PC-9 (cell line): ENCODE measurements at places on chromosomes 3 and 15. TPM values are rescaled to one million over a fixed set of nuclear protein-coding genes. Genes with fewer than 3 reads are reported as not detected.

DNA sequence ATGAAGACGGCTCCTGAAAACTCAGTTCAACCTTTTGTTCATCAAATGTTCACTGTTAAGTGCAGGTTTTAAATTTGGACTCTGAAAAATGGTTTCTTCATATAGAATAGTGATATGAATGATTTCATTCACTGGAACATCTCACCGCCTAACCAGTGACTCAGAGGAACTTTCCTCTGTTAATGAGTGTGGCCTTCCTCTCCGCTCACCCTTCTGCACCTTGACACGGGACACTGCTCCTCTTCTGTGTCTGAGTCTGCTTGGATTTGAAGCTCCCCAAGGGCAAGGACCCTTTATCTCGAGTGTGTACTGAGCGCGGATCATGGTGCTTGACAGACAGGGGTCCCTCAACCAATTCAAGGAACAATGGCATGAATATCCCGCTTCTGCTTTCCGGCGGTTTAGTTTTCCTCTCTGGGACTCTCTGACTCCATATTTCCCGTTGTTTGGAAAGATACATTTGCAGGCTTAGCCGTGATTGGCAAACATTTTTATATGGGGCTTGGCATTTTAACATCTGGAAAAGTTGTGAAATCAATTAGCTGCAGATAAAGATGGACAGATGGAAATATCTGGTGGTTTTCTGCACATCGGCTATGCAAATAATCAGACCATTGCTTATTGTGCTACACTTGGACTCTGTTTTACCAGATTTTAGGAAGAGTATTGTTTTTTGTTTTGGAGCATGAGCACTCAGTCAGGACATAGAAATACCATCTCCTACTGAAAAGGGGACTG is 20.9 kb downstream of the KBTBD8 start:
- H3K27me3 ChIP-seq, result no peaks in the 10 kb centered on the region
- no peaks in the 10 kb centered on the region; the same call in 1 of the 2 replicates for H3K4me1 ChIP-seq
- H3K27ac ChIP-seq, result no peak overlapping the region
- DNase-seq, result no peak
- no peaks in the 10 kb centered on the region for H3K36me3 ChIP-seq

GRCh38 chr3:31522152-31522551 is 10.6 kb upstream of the STT3B start:
- H3K27me3 ChIP-seq, result no peaks in the 10 kb centered on the region
- H3K4me3 ChIP-seq, result no peak overlapping the region
- H3K4me1 ChIP-seq, result no peaks in the 10 kb centered on the region
- no peak overlapping the region for H3K27ac ChIP-seq

DNA sequence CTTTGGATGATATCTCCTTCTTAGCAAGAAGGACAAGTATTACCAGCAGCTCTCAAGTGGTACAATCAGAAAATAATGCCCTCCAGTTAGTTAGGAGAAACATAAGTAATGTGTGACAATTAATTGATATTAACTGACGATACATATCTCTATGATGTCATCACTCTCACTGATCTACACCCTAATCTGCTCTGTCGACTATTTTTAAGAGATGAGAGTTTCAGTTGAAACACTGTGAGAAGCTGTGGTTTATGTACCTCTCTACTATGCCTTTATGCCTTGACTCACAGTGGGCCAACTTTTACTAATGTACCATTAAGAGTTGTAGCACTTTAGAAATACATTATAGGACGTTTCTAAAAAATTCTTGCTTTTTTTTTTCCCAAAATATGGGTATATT is 8.6 kb downstream of the CEP152 start:
- no peak for DNase-seq
- no peak overlapping the region for H3K4me3 ChIP-seq
- no peaks in the 10 kb centered on the region for H3K4me1 ChIP-seq
- no peak overlapping the region for H3K27ac ChIP-seq
- 0 out of 2 replicates have a peak, but pooled peaks cover 3% of the 10 kb centered on the region for H3K36me3 ChIP-seq

The EEF1AKMT4 gene
- 11.7 and 12.1 TPM in 2 replicates for total RNA-seq

The THAP10 gene
- 4.2 and 5.5 TPM in 2 replicates for total RNA-seq

DNA sequence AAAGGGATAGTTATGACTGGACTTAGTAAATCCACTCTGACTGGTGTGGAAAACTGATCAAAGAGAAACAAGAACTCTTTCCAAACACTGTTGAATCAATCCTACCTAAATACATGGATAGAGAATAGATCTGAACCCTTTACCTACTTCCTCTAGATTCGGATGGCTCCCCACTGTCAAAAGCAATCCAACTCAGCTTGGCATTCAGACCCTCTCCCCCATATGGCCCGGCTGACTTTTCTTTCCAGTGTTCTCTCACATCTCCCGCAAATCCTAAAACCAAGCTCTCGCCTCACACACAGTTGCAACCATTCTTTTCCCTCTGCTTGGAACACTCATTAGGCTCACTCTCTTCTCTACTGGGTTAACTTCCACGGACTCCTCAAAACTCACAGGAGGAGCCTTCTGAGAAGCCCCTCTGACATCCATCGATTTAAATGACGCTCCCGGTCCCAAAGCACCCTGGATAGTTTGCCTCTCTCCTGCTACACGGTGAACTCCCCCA is 639 bp downstream of the SPICE1 start:
- DNase-seq, result no peak
- H3K36me3 ChIP-seq, result no peaks in the 10 kb centered on the region
- H3K27ac ChIP-seq, result peak overlapping the region; percentile 64
- no peaks in the 10 kb centered on the region for H3K27me3 ChIP-seq
- H3K4me1 ChIP-seq, result peaks cover 17% of the 10 kb centered on the region; the same call in 1 of the 2 replicates
- peak overlapping the region; percentile 87 for H3K4me3 ChIP-seq

The ST3GAL6 gene
- total RNA-seq, result 5.4 and 6.6 TPM in 2 replicates

GRCh38 chr3:3307491-3307890 is 128.0 kb upstream of the CRBN start:
- H3K27ac ChIP-seq, result no peak overlapping the region
- H3K4me3 ChIP-seq, result no peak overlapping the region
- H3K36me3 ChIP-seq, result no peaks in the 10 kb centered on the region

- H3K36me3 ChIP-seq, result no peaks in the 10 kb centered on the region
- no peaks in the 10 kb centered on the region for H3K4me1 ChIP-seq
- no peak overlapping the region for H3K27ac ChIP-seq
- no peaks in the 10 kb centered on the region for H3K27me3 ChIP-seq
- no peak overlapping the region for H3K4me3 ChIP-seq
These were observed 46.4 kb downstream of the SH3BP5 start for GRCh38 chr3:15286022-15286421.

DNA sequence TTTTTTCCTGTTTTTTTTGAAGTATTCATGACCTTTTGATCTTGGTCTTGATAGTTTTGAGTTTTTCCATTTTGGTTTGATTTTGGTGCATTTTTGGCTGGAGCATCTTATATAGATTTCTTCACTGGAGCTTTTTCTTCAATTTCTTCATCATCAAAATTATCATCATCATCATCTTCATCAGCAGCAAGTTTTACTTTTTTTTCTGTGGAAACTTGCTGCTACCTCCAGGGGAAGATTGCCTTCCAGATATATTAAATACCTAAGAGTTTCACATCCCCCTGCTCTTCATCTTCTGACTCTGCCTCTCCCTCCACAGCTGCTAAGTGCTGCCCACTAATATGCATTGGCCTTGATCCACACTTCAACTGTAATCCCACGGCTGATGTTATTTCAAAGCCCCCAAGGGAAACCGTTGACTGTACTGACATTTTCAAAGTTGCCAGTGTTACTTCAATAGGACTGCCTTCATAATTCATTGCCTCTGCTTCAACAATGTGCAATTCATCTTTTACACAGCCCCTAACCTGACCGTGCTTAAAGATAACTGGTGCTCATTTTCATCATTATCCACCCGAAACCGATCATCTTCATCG is 151.7 kb downstream of the NR1D2 start:
- DNase-seq, result no peak
- no peaks in the 10 kb centered on the region for H3K27me3 ChIP-seq
- H3K4me3 ChIP-seq, result no peak overlapping the region
- H3K4me1 ChIP-seq, result no peaks in the 10 kb centered on the region

GRCh38 chr15:45884289-45884688 is 249.5 kb downstream of the SQOR start:
- H3K4me1 ChIP-seq, result no peaks in the 10 kb centered on the region
- no peak overlapping the region for H3K27ac ChIP-seq
- no peak overlapping the region for H3K4me3 ChIP-seq
- DNase-seq, result no peak

The FBXW12 gene
- total RNA-seq, result not detected in 2 replicates

The ALDH1A3 gene
- total RNA-seq, result 462 and 469 TPM in 2 replicates

GRCh38 chr15:60591496-60592370 is 112.8 kb upstream of the ICE2 start:
- H3K27ac ChIP-seq, result no peak overlapping the region
- H3K36me3 ChIP-seq, result no peaks in the 10 kb centered on the region
- peaks cover 4% of the 10 kb centered on the region; the same call in 1 of the 2 replicates for H3K4me1 ChIP-seq
- H3K4me3 ChIP-seq, result peak overlapping the region; percentile 68

DNA sequence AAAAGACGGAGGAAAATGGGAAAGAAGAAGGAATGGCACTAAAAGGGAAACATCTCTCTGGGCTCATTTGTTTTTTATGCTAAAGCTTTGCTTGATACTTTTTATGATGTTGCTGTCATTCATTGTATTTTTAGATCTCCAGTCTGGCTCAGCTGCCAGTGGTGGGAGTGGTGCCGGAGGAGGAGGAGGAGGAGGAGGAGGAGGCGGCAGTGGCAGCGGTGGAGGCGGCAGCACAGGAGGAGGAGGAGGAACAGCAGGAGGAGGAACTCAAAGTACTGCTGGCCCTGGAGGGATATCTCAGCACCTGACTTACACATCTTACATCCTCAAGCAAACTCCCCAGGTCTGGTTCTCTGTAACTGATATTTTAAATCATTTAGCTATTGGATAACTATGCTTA is 49.6 kb downstream of the MAP6D1 start:
- DNase-seq, result no peak
- peaks cover 63% of the 10 kb centered on the region for H3K36me3 ChIP-seq
- no peak overlapping the region for H3K4me3 ChIP-seq
- no peaks in the 10 kb centered on the region for H3K4me1 ChIP-seq
- H3K27ac ChIP-seq, result peak overlapping the region; percentile 5; the same call in 1 of the 2 replicates

DNA sequence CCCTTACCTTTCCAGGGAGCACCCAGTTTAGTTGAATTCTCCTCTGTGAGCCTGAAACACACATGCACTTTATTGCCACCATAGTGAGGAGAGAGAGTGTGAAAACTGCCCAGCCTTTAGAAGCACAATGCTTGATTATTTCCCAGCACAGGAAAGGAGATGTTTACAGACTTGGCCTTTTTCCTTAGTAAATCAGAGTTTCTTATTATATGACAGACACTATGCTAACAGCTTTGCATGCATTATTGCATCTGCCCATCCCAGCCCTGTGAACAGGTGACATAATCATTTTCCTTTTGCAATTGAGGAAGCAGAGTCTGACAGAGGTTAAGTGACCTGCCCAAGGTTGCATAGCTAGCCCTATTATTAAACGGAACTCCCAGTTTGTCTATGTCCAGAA is 36.5 kb downstream of the CAPN3 start:
- no peaks in the 10 kb centered on the region for H3K4me1 ChIP-seq
- no peaks in the 10 kb centered on the region for H3K27me3 ChIP-seq
- no peak for DNase-seq
- H3K4me3 ChIP-seq, result no peak overlapping the region
- H3K36me3 ChIP-seq, result no peaks in the 10 kb centered on the region
- H3K27ac ChIP-seq, result no peak overlapping the region
